ENCODE measurements at places on chromosomes 12 and 14.
A peak's percentile ranks its signal among the peaks of the same experiment; 100 is the strongest.

DNA sequence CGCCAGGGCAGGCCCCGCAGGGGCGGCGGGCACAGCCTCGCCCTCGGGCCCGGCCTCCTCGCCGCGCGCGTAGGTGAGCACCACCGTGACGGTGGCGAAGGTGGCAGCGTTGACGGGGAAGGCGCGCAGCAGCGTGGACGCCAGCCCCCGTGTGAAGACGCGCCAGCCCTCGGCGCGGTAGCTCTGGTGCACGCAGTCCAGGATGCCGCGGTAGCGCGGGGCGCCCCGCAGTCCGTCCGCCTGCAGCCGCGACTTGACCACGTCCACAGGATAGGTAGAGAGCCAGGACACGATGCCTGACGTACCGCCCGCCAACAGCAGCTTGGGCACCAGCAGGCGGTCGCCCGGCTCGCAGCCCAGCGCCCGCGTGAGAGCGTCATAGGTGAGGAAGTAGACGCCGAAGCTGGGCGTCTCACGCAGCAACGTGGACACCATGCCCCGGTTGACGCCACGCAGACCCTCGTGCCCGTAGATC is 13.9 kb downstream of the SLC25A29 start:
- no peaks in the 10 kb centered on the region for H3K4me1 ChIP-seq
- H3K27ac ChIP-seq: no peak overlapping the region
- H3K36me3 ChIP-seq: peaks cover 5% of the 10 kb centered on the region
- H3K27me3 ChIP-seq: no peaks in the 10 kb centered on the region

DNA sequence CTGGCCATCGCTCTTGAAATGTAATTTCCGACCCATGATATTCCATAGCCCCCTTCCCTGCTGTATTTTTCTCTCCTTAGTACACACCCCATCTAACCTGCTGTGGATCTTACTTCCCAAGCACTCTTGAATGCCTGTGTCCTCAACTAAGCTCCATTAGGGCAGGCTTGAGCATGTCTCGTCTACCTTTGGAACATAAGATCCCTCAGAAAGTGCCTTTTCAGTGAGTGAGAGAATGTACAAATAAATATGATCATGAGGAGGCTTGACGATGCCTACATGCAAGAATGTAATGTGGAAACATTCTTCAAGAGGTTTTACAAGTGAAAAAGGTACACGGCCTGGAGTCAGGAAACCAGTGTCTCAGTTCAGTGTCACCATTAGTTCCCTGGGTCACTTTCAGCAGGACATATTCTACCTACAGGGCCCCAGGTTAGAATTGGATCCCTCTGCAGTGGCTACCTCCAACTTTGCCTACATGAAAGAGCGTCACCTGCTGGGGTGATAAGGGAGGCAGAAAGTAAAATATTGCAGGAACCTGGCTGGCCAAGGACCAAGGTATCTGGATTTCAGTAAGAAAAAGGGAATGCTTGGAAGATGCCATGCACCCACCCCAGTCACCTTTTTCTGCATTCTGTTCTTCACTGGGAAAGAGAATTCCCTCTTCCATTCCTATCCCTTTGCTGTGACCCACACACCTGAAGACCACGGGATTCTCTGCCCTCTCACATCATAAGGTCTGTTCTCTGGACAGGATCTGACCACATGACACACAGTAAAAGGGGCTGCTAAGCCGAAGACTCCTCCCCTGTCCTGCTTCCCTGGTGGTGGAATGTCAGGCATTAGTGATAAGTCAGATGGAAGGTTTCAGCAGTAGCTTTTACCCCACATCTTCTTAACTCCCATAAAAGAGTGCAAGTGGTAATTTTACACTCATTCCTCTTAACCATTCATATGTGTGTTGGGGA is 24.6 kb upstream of the SERPINA1 start:
- H3K27ac ChIP-seq: no peak overlapping the region
- H3K27me3 ChIP-seq: no peaks in the 10 kb centered on the region
- H3K4me3 ChIP-seq: no peak overlapping the region
- H3K4me1 ChIP-seq: no peaks in the 10 kb centered on the region
- peak; percentile 59 for DNase-seq

DNA sequence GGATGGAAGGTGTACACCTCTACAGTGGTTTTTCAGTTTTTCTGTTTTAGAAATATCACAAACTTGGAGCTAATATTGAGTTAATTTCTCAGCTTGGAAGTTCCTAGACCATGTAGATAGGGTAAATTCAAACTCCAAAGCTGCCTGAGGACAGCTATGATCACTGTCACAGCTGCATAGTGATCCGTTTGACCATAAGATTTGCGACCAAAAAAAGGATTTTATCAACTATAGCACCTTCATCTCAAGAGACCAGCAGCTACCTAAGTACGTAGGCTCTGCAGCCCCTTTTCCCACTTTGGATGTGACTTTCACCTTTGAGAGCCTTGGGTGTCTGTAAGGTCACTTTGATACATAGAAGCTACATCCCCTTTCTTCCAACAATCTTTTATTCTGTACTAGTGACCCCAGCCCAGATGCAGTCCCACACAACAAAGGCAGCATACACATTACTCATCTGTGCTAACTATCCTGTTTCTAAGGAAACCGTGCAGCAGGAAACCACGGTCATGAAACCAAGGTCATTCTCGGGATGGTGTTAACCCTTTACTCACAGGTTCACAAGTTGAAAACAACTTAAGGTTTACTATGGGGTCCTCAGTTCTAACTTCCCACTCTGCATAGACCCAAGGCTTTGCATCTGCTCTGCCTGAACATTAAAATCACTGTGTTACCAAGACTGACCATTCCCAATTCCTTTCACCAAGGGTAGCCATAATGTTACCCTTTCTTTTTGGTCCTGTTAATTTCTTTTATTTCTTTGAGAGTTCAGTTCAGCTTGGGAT is 75.4 kb downstream of the IFT81 start:
- no peak overlapping the region for H3K4me3 ChIP-seq
- H3K36me3 ChIP-seq: no peaks in the 10 kb centered on the region
- DNase-seq: peak; percentile 73
- no peak overlapping the region for H3K27ac ChIP-seq
- H3K27me3 ChIP-seq: no peaks in the 10 kb centered on the region
- H3K4me1 ChIP-seq: peaks cover 6% of the 10 kb centered on the region

- no peaks in the 10 kb centered on the region for H3K27me3 ChIP-seq
- peaks cover 2% of the 10 kb centered on the region for H3K36me3 ChIP-seq
- H3K4me1 ChIP-seq: no peaks in the 10 kb centered on the region
- no peak overlapping the region for H3K4me3 ChIP-seq
These were observed 28.3 kb downstream of the KCTD10 start for GRCh38 chr12:109448707-109449390.

GRCh38 chr12:129900306-129900705 is 3.5 kb downstream of the TMEM132D start:
- H3K27me3 ChIP-seq: peaks cover 2% of the 10 kb centered on the region
- no peaks in the 10 kb centered on the region for H3K4me1 ChIP-seq
- no peak overlapping the region for H3K27ac ChIP-seq
- no peak for DNase-seq

GRCh38 chr14:71931492-71932228 is 569 bp upstream of the RGS6 start:
- DNase-seq: no peak
- peaks cover 18% of the 10 kb centered on the region for H3K27me3 ChIP-seq
- H3K36me3 ChIP-seq: no peaks in the 10 kb centered on the region
- peaks cover 2% of the 10 kb centered on the region for H3K4me1 ChIP-seq
- no peak overlapping the region for H3K4me3 ChIP-seq

DNA sequence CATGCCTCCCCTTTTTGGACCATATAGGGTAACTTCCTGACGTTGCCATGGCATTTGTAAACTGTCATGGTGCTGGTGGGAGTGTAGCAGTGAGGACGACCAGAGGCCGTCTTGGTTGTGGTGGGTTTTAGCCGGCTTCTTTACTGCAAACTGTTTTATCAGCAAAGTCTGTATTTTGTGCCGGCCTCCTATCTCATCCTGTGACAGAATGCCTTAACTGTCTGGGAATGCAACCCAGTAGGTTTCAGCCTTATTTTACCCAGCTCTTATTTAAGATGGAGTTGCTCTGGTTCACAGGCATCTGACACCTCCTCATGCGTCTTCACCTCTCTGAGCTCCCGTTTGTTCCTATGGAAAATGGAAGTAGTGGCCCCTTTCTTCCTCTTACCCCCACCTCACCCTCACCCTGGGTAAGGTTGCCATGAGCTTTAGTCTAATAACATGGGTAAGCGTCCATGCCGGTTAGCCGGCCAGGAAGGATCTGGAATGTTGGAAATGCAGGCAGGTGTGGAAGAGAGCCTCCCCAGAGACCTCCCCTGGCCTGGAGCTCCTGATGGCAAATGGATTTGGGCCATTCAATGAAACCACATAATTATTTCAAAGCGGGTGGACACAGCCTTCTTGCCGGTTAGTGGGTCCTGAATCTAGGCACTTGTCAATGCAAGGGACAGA is 18.6 kb downstream of the HHIPL1 start:
- peaks cover 11% of the 10 kb centered on the region for H3K4me1 ChIP-seq
- H3K36me3 ChIP-seq: no peaks in the 10 kb centered on the region
- H3K27ac ChIP-seq: no peak overlapping the region
- peak; percentile 54 for DNase-seq
- H3K4me3 ChIP-seq: no peak overlapping the region

- H3K4me3 ChIP-seq: no peak overlapping the region
- H3K27me3 ChIP-seq: no peaks in the 10 kb centered on the region
- peak; percentile 37 for DNase-seq
- H3K4me1 ChIP-seq: no peaks in the 10 kb centered on the region
- no peak overlapping the region for H3K27ac ChIP-seq
These were observed 143.0 kb upstream of the DDHD1 start for GRCh38 chr14:53295985-53296582.

DNA sequence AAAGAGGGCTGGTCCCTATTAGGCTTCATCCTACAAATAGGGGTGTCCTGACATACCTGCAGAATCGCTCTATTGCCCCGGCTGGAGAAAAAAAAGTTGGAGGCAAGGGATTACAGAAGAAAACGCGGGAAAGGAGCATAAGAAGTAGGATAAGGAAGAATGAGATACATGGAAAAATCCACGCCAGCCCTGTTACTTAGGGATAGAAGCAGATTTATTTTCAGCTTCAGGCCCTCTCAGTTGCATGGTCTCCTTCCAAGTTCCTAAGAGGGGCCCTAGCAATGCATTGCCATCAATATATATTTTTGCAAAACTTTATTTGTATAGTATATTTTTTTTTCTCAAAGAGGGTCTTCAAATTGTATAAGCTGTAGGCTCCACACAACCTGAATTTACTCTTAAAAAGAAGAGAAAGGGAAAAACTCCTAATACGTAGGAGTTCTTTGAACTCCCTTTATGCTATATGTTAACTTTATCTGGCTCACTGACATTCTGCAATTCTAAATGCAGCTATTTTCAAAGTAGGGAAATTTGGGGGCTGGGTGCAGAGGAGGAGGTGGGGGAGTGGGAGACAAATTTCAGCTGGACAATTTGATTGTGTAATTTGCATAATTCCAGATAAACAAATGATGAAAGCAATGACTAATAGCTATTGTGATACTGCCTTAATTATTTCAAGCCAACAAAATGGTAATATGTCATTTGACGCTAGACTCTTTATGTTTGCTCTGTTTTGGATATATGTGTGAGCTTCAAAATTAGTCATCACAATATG is 137.7 kb upstream of the TRHDE start:
- H3K36me3 ChIP-seq: no peaks in the 10 kb centered on the region
- no peak overlapping the region for H3K27ac ChIP-seq
- DNase-seq: no peak
- H3K4me3 ChIP-seq: no peak overlapping the region
- no peaks in the 10 kb centered on the region for H3K4me1 ChIP-seq

- H3K4me1 ChIP-seq: peaks cover 4% of the 10 kb centered on the region
- H3K27me3 ChIP-seq: peaks cover 38% of the 10 kb centered on the region
- DNase-seq: no peak
These were observed 4.1 kb downstream of the BHLHE41 start for GRCh38 chr12:26120561-26121274.

- no peaks in the 10 kb centered on the region for H3K4me1 ChIP-seq
- DNase-seq: no peak
- H3K27me3 ChIP-seq: no peaks in the 10 kb centered on the region
- H3K27ac ChIP-seq: no peak overlapping the region
These were observed 111.9 kb downstream of the PIK3C2G start for GRCh38 chr12:18373181-18373580.

GRCh38 chr14:94933486-94933885 is 163.6 kb upstream of the GSC start:
- no peak overlapping the region for H3K27ac ChIP-seq
- no peaks in the 10 kb centered on the region for H3K36me3 ChIP-seq
- H3K4me3 ChIP-seq: no peak overlapping the region
- DNase-seq: no peak
- H3K27me3 ChIP-seq: no peaks in the 10 kb centered on the region
- no peaks in the 10 kb centered on the region for H3K4me1 ChIP-seq

DNA sequence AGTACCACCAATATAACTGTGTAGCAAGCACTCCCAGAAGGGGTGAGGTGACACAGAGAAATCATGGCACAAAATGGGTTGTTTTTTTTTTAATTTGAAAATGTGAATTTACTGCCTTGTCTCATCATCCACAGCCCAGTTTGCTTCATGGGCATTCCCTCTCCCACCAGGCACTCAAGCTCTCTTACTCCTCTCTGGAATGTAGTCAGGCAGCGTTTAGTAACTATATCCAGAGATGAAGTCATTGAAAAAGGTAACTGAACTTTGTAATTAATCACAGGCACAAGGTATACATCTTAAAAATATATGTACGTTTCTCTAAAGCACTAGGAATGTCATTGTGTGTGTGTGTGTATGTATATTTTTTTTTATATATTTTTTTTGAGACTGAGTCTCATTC is 91.4 kb downstream of the FAR2 start:
- H3K4me3 ChIP-seq: no peak overlapping the region
- DNase-seq: no peak
- no peaks in the 10 kb centered on the region for H3K27me3 ChIP-seq

DNA sequence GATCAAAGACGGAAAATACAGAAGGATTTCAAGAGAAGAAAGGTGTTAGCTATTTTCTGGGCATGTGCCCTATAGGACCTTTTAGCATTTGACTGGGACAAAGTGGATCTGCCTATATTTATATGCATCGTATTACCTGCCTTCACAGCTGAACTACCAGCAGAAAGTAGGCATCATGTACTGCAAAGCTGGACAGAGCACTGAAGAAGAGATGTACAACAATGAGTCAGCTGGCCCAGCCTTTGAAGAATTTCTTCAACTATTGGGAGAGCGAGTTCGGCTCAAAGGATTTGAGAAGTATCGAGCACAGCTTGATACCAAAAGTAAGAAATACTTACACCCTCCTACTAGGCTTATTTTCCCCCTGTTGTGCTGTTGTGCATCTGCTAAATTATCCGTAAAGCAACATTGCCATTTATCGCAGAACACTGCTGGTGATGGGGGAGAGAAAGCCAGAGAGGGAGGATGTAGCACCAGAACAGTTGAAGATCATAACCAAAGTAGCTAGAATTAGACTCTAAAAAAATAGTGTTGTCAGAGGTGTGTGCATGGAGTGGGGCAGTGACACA is 282.0 kb upstream of the RGS6 start:
- peaks cover 9% of the 10 kb centered on the region for H3K4me1 ChIP-seq
- H3K27ac ChIP-seq: no peak overlapping the region
- H3K4me3 ChIP-seq: no peak overlapping the region
- H3K27me3 ChIP-seq: no peaks in the 10 kb centered on the region

DNA sequence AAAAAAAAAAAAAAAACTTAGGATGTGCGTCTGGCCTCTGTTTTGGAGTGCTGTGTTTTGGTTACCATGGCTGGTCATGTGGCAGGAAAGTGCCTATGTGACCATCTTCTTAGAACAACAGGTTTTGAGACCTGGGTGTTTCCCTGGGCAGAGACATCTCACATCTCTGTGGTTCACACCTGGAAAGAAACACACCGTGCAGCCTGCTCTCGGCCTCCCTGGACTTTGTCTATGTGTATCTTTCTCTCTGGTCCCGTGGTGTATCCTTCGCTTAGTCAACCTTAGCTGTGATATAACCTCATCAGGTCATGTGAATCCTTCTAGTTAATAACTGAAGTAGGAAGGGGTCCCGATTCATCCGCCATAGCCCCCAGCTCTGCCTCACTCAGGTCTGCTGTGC is 22.6 kb downstream of the ACADS start:
- H3K36me3 ChIP-seq: no peaks in the 10 kb centered on the region
- no peaks in the 10 kb centered on the region for H3K4me1 ChIP-seq
- H3K4me3 ChIP-seq: no peak overlapping the region
- H3K27ac ChIP-seq: no peak overlapping the region
- no peaks in the 10 kb centered on the region for H3K27me3 ChIP-seq
